Stomach (tissue), 19 donors: ENCODE measurements at places on chromosomes 3 and 15. TPM values are rescaled to one million over a fixed set of nuclear protein-coding genes. Genes with fewer than 3 reads are reported as not detected.
A peak's percentile ranks its signal among the peaks of the same experiment; 100 is the strongest.

DNA sequence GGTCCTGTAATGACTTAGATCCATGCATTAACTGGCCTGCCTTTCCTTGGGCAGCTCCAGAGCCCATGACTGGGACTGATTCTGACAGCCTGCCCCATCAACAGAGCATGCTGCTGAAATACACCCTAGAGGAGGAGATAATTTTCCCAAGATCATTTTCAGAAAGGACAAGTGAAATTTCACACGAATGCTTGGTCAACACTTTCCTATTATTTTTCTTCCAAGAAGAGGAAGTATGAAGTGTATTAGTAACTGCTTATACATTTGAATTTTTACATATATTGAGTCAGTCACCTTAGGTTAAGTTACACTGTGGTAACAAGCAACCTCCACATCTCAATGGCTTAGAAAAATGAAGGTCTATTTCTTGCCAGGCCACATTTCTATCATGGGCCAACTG is 9.7 kb upstream of the NMNAT3 start:
- no peak for DNase-seq

DNA sequence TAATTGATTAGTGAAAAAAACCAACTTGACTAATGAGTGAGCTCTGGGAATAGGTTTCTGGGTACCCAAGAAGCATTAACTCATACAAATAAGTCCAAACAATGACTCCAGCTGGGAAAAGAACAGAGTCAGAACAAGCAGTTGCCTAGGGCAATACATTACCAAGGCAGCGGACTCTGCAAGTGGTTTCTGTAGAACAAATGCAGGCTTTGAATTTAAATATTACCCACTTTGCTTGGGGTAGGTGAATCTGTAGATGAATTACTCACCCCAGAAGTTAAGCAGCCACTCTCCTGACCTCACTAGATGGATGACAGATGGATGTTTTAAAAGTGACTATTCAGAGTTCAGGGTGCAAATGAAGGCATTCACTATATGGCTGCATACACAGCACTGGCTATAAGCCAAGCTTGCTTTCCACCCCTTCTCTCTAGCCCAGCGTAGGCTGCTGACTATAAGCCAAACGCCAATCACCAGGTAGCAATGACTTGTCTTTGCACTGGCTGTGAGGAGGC is 73.1 kb upstream of the BHLHE40 start:
- DNase-seq = peak; percentile 56

DNA sequence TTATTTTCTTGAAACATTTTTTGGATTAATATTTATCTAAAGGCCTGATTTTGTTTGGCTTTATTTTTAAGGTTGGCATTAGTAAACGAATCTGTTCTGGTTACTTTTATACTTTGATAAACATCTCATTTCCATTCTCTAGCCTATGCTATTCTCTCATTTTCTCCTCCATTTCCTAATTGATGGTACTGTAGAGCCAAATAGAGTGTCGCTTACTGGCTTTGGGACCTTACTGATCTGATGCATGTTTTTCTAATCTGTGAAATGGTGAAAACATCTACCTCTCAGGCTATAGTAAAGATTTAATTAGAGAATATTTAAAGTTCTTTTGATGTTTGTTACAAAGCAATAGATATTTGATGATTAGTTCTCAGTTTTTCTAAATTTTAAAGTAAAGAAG is 1.6 kb downstream of the LNP1 start:
- peak; percentile 14 for DNase-seq

DNA sequence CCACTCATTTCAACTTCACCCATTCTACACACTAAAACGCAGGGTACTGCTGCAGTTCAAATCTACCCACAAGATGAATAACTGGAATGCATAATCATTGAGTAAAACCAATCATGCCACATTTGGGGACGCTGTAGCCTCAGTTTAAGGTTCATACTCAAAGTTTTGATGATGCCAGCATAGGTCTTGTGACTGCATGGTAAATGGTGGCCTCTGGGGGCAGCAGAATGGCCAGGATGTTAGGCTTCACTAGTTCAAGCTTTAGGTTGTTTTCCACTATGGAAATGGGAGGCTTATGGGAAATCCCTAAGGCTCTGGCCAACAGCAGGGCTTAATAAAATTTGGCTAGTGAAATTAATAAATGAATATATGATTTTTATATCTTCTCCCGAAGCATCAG is 104.3 kb upstream of the TSC22D2 start:
- DNase-seq = no peak

DNA sequence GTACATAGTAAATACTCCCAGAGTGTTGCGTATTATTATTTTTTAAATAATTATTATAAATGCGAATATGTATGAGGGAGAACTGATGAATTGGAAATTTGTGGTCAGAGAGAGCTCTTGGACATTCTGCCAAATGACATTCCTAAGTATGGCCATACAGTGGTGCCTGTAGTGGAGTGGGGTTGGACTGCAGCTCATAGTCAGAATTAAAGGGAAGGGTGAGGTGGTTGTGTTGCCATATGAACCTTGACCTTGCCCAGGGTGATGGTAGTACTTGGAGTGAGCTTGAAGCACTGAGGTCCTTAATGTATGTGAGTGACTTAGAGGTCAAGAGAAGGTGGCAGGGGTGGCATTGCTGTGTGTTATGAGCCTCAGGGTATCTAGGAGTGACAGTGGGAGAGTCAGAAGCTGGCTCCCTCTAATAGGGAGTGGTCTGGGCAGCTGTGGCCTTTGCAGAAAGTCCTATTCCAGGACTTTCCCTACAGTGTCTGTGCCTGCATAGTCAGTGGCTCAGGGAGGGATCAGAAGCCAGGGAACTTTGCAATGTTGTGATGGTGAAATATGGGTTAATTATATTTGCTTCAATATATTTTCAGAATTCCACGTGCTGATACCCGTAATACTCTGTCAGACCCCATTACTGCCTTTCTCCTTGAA is 26.2 kb downstream of the PDE8A start:
- no peak for DNase-seq

DNA sequence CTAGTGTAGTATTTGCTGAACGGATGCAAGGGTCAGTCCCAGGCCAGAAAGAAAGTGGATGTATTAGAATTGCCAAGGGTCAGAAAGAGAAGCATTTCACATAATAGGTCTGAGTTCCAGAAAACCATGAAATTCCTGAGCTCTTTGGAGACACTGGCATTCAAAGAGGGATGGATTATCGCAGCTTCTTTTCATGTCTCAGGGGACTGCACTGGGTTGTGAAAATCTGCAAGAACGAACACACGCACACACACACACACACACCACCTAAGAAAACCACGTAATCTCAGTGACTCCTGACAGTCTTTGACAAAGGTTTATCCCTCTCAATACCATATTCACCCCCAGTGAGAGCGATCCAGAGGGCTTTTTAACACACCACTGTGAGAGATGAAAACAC is 57.9 kb downstream of the TIPARP start:
- no peak for DNase-seq

IQCH gene
- 0.29 TPM for total RNA-seq

DNA sequence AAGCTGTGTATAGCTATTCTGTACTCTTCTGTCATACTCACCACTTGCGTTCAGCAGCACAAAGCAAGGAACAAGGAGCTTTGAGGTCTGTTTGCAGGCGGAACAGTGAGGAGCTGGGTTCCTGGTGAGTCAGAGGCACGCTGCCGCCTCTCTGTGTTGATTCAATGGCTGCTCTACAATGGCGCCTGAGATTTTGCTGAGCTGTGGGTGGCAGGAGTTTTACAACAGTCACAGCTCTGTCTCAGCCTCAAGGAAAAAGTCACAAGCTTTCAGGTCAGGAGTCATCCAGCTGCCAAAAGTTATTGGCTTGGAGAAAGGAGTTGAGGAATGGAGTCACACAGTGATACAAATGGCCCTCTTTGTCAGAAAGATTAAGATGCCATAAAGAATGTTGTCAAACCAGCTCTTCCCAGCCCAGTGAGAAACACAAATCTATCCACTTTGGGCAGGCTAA is 98.1 kb downstream of the SSR3 start:
- peak; percentile 49 for DNase-seq
